ENCODE measurements at places on chromosomes 5 and 9.

GRCh38 chr5:60690326-60690725 is 9.6 kb downstream of the DEPDC1B start:
- DNase-seq: no peak

DNA sequence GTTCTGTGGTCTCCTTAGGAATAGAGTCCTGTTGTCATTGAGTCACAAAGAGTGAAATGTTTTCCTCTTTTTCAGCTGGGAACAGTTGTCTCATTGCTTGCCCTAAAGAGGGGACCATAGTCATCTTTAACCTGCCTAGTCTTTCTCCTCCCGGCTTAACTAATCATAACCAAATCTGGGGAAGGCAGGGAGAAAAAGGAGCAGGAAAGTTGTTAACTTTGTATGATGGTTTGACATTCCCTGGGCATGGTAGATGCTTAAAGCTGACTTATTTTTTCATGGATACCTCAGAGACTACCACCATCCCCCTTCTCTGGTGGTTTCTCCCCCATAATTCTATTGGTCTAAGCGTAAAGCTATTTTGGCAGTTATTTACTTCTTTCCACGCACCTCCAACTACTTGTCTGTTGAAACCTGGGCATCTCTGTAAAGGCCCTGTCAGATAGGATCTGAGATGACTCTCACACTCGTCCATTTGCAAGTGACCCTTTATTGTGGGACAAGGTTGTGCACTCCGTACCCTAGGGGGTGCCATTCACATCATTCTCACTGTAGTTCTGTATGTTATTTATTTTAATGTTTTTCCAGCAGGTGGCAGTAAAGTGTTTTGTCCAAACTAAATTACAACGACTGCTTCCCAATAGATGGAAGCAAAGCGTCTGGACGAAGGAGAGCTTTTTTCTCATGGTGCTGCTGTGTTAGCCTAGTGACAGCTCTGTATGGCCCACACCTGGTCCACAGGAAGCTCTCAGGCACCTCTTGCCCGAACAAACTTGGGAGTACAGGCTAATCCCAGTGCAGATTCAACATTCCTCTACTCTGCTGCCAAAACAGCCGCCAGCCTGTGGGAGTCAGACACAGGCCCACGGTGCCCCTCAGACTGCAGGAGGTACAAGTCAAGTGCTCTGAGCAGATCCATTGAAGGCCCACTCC is 3.0 kb upstream of the FAM13B start:
- DNase-seq: peak; percentile 39

- DNase-seq: no peak
Observed at GRCh38 chr5:158670201-158670600, 429.5 kb downstream of the EBF1 start.

- DNase-seq: no peak
Observed at GRCh38 chr5:172869691-172870090, 35.6 kb downstream of the ERGIC1 start.

DNA sequence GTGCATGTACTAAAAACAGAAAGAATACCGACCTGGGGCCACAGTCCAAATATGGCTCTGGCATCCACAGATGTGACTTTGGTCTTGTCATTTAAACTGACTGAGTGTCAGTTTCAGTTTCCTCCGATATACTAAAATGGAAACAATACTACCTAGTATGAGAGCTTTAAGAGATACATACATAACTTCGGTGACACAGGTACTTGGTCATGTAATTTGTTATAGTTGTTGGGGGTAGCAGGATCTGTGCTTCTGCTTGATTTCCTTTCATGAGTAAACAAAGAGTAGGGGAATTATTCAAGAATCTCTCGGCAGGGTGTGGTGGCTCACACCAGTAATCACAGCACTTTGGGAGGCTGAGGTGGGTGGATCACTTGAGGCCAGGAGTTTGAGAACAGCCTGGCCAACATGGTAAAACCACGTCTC is 32.1 kb downstream of the MTMR12 start:
- no peak for DNase-seq

- no peak for DNase-seq
Observed at GRCh38 chr9:88308831-88309560, 79.2 kb upstream of the SPIN1 start.

DNA sequence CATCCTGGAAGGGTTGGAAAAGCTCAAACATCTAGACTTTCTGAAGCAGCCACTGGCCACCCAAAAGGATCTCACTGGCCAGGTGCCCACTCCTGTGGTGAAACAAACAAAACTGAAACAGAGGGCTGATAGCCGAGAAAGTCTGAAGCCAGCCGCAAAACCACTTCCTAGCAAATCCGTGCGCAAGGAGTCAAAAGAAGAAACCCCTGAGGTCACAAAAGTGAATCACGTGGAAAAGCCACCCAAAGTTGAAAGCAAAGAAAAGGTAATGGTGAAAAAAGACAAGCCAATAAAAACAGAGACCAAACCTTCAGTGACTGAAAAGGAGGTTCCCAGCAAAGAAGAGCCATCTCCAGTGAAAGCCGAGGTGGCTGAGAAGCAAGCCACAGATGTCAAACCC is 87.6 kb downstream of the MAP1B start:
- DNase-seq: no peak

- DNase-seq: no peak
Observed at GRCh38 chr9:131546336-131547084, 1.2 kb downstream of the PRRT1B start.

DNA sequence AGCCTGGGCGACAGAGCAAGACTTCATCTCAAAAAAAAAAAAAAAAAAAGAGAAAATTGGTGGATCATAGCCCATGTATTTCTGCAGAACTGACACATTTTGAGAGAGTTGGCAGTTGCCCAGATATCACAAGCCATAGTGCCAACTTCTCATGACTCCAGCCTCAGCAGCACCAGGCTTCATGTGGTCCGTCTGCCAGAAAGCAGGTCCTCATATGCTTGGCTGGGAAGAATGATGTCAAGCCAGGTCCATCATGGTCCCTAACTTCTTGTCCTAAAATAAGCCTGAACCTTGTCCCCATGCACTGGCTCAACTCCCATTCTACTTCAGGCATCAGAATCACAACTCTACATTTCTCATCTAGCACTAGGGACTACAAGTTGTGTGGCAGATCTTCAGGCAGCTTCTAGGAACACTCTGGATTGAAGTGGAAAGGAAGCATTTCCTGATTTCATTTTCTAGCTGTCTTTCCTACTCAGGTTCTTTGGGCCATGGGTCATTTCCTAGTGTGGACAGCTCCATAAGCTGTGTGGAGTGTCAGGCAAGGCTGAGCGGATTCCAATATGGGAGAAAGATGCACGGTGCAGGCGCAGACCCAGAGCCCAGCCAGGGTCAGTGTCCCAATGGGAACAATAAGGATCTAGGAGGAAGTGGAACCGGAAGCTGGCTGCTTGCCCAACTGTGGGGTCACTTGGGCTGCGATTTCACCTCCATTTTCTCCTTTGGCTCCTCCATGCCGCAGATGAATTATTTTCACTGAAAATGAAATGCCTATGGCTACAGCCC is 90.1 kb downstream of the LMNB1 start:
- DNase-seq: no peak

GRCh38 chr5:138408023-138408422 is 30.8 kb upstream of the REEP2 start:
- DNase-seq: no peak

DNA sequence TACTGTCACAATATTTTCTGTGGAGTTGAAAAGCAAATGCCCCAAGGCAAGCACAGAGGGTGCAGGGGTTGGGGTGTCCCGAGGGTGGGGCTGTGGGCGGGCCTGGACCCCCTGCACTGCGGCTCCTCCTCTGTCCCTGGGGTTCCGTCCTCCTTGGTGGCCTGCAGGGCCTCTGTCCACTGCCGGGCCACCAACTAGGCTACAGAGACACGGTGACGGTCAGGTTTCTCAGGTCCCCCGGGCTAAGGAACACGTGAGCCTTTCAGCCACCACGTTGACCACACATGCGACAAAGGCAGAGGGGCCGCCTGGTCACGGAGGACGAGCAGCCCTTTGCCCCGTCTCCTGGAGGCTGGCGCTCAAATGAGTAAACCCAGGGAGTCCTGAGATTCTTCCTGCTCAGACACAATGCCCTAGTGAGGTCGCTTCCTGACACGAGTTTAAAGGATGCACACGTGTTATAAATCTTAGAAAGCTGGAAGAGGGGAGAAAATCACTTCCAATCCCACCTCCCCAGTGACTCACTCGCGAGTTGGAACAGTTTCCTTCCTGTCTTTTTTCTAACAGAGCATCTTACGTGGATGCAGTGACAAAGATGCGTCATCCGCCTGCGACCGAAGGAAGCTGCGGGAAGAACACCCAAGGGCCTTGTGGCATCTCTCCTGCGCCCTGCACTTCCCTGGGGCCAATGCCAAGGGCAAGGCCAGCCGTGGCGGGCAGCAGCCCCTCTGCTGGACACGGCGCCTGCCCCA is 24.8 kb upstream of the OBP2B start:
- no peak for DNase-seq

DNA sequence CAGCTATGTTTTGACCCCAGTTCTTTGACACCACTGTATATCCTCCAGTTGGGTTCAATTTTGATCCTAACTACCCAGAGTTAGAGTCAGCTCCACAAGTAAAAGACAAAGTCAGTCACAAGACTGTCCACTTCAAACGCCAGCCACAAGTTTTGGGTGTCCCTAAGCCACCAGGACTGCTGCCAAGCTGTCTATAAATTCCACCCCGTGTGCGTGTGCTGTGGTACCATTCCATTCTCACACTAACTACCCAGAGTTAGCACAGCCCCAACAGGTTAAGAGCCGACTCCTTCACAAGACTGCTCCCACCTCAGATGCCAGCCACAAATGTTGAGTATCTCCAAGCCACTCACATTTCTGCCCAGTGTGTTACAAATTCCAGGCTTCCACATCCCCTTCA is 56.7 kb downstream of the APC start:
- no peak for DNase-seq

DNA sequence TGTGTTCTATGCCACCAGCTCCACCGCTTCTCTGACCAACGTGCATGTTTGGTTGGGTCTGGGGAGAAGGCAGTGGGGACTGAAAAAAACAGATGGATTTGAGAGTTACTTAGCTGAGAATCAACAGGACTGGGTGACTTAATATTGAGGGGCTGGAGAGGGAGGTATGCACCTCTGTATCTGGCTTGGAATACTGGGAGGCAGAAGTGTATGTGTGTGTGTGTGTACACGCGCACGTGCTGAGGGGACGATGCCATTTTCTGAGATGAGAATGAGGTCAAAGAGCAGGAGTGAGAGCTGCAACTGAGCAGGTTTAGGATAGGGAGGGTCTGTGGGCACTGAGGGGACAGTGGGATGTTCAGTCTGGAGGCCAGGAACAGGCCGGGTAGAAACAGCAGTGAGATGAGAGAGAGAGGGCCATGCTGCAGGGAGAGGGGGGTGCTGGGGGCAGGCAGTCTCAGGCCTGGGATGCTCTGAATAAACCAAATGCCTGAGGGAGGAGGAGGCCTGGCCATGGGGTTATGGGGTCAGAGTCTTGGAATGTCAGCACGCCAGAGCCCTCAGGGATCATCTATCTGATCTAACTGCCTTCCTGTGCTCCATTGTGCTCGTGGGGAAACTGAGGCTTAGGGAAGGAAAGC is 14.0 kb downstream of the PDGFRB start:
- no peak for DNase-seq

- DNase-seq: no peak
Observed at GRCh38 chr9:109143881-109144562, 23.0 kb downstream of the FRRS1L start.

DNA sequence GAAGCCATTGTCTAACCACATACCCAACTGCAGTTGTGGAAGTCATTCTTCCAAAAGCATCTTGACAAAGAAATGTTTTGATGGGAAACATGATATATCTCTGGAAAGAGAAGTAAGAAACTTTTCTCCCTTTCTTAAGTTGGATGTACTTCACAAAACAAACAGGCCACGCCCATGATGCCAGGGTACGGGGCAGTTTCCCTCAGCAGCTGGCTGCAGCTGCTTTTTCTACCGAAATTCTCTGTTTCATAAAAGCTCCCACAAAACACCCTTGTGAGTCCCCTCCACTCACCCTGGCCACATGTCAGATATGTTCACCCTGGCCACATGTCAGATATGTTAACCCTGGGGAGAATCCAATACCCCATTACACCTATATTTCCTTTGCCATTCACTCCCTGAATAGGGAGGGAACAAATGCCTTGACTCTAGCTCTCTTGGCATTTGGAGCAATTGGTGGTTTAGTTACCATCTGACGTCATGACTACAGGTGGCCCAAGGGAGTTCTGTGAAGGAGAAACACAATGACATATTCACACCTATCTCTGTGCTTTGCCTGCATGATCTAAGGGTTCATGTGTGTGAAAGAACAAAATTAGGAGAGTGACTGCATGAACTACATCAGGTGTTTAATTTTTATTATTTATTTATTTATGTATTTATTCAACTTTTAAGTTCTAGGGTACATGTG is 103.0 kb downstream of the AOPEP start:
- no peak for DNase-seq

DNA sequence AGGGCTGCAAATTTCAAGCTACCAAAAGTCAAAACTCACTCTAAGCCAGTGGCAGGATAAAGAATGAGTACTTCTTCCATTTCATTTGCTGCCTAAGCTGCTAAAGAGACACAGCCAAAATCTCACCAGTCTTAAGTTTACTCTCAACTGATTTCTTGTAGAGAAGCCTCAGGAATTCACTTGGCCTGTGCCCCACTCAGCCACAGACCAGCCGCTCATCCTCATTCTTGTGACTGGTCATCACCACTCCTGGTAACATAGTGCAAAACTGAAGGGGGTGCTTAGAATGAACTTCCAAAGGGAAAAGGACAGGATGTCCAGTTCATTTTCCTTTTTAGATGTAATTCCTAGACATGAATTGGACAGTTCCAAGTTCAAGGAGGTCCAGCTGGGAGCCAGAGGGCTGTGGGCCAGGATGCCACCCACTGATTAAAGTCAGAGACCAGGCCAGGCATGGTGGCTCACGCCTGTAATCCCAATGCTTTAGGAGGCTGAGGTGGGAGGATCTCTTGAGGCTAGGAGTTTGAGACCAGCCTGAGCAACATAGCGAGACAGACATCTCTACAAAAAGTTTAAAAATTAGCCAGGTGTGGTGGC is 72.7 kb upstream of the RANBP3L start:
- DNase-seq: no peak

DNA sequence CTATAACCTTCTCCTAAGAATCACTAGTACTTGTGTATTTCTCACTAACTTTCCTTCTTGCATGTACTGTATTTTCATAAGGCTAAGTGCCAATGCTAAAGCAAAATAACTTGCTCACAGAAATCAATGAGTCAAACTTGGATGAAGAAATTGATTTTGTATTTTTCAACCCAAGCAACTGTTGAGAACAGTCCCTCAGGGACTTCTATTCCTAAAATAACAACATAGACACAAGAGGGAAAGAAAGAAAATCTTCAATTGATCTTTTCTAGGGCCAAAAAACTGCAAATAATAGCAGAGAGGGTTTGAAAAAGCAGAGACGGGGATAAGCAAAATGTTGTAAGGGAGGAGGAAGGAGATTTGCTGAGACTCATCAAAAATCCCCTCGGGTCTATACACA is 69.8 kb downstream of the HABP4 start:
- DNase-seq: no peak

- no peak for DNase-seq
Observed at GRCh38 chr5:40776658-40776977, 20.9 kb upstream of the TTC33 start.

- no peak for DNase-seq
Observed at GRCh38 chr9:72207278-72207677, 58.0 kb downstream of the GDA start.

All from T-helper 9 cell (primary cell).